ENCODE measurements at places on chromosomes 1 and 21. TPM values are rescaled to one million over a fixed set of nuclear protein-coding genes. Genes with fewer than 3 reads are reported as not detected.

CD1D gene
- polyA plus RNA-seq = not detected

DIO1 gene
- not detected for polyA plus RNA-seq

DCST1 gene
- not detected for polyA plus RNA-seq

TMPRSS3 gene
- not detected for polyA plus RNA-seq

FCRL6 gene
- not detected for polyA plus RNA-seq

HCRTR1 gene
- not detected for polyA plus RNA-seq

TEDDM1 gene
- not detected for polyA plus RNA-seq

DNA sequence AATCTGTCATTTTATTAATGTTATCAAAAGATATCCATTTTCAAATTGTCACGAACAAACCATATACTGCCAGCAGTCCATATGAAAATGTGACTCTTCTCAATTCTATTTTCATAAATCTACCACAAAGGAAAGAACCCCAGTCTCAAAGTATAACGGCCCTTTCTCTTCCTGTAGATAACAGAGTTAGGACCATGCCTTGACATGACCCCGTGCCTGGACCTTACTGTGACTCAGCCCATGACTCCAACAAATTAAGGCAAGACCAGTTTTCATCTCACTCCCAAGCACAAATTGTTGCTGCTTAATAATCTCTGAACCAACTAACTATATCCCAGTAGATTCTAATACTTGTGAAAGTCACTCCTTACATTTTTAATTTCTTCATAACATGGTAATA is 124.4 kb upstream of the NFIA start:
- no peak for DNase-seq

DNA sequence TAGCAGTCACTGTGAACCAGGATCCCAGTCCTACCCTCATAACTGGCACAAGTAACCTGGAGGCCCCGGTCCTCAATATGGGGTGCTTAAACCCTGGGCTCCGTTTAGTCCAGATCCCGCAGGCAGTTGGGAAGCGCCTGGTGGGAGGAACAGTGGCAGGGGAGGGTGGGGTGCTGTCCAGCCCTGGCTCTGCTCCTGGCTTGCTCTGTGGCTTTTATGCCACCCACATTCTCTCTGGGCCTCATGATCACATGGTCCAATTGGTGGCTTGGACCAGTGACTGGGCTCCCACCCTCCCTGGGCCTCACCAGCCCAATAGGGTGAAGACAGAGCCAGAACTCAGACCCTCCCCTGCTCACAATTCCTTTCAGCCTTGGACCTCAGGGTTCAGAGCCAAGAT is 2.9 kb downstream of the CD164L2 start:
- DNase-seq = no peak

GRCh38 chr1:145688924-145689323 is 18.2 kb downstream of the PDZK1 start:
- DNase-seq = no peak

GRCh38 chr1:54252371-54252936 is 52.5 kb downstream of the MRPL37 start:
- DNase-seq = no peak

- DNase-seq = no peak
These were observed 10.8 kb upstream of the PLEKHG5 start for GRCh38 chr1:6502000-6502891.

- no peak for DNase-seq
These were observed 17.0 kb downstream of the C1orf167 start for GRCh38 chr1:11778844-11779623.

DNA sequence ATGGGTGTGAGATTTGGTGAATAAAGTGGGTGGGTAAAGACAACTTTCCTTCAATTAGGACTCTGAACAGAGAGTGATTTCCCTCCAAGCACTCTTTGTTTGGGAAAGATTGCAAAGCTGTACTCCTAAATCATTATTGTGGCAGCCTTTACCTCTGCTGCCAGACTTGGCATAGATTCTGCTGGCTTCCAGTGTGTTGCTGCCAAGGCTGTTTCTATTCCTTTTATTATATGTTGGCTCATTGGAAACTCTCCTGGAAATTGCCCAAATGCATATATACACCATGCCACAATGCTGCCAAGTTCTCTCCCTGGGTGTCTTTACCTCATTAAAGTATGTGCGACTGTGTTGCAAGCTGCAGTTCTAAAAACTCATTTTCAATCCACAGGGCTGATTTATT is 668.0 kb downstream of the MRPL39 start:
- DNase-seq = no peak

- no peak for DNase-seq
These were observed 577.2 kb upstream of the ZRANB2 start for GRCh38 chr1:71657891-71658679.

GRCh38 chr1:19028546-19029129 is 72.2 kb upstream of the IFFO2 start:
- no peak for DNase-seq

DNA sequence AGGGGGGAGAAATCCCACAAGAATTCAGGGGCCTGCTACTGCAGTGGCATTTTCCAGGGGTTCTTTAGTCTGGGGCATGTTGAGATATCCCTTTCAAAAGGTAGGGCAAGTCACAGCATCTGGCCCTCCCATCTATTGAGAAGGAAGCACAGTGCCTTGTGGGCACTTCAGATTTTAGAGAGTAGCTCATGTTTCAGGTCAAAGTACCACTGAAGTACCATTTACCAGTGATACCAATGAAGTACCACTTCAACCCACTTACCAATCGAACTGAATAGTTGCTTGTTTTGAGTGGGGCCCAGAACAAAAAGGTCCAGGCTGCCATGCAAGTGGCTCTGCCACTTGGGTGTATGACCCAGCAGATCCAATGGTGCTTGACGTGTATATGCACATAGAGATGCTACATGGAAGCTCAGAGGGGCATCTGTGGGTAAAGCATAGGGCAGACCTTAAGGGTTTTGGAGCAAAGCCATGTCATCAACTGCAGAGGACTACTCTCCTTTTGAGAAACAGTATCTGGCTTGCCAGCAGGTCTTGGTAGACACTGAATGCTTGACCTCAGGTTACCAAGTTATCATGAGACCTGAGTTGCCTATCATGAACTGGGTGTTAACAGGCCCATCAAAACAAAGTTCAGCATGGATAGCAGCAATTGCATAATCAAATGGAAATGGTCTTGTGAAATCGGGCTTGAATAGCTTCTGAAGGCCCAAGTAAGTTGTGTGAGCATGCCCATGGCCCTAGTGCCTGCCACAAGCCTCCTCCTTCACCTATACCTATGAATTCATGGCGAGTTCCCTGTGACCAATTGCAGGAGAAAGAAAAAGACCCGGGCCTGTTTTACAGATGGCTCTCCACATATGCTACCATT is 23.5 kb downstream of the PLA2G2D start:
- no peak for DNase-seq

- DNase-seq = no peak
These were observed 41.5 kb downstream of the CEP350 start for GRCh38 chr1:179996099-179996498.

DNA sequence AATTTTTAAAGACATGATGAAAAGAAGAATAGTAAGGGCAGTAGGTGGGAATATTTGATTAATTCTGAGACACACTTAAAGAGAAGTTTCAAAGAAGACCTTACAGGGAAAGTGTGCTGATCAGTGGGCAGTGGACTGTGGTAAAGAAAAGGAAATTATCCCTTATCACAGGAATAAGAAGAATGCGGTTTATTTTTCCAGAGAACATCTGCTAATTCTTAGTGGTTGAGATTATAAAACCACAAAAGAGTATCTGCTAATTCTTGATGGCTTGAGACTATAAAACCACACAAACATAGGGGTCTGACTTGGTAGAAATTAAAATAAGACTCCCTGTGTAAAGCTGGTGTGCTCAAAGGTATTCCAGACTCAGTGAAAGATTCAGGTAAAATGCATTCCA is 60.0 kb upstream of the KCTD3 start:
- DNase-seq = peak; percentile 61

GRCh38 chr21:32658524-32658923 is 46.3 kb upstream of the CFAP298 start:
- DNase-seq = no peak

- peak; percentile 60 for DNase-seq
These were observed 48.8 kb downstream of the ATP5PO start for GRCh38 chr21:33866826-33867225.

DNA sequence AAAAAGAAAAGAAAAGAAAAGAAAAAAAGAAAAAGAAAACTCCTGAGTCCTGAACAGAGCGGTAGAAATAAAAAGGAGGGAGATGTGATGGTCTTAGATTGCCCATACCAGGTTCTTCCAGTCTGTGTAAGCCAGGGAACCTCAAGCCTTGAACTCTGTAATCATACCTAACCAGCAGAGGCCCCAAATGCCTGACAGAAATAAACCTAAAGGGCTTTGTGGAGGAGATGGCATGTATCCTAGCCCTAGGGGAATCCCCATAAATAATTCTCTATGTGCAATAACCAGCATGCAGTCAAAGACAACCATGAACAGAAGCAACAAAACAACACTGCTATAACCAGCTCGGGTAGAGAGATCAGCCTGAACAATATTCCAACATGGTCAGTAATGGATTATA is 40.4 kb downstream of the USP48 start:
- DNase-seq = peak; percentile 46

GRCh38 chr1:70674941-70675685 is 264.0 kb downstream of the CTH start:
- no peak for DNase-seq

Measured in IMR-90 (cell line).